G401 (cell line): ENCODE measurements at places on chromosomes 6 and 20. TPM values are rescaled to one million over a fixed set of nuclear protein-coding genes. Genes with fewer than 3 reads are reported as not detected.

DNA sequence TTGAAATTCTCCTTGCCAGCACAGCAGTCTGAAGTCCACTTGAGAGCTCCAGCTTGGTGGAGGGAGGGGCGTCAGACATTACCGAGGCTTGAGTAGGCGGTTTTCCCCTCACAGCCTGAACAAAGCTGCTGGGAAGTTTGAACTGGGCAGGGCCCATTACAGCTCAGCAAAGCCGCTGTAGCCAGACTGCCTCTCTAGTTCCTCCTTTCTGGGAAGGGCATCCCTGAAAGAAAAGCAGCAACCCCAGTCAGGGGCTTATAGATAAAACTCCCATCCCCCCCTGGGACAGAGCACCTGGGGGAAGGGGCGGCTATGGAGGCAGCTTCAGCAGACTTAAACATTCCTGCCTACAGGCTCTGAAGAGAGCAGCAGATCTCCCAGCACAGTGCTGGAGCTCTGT is 325.3 kb downstream of the GJA1 start:
- DNase-seq = no peak

- DNase-seq = no peak
Measured at GRCh38 chr20:11785885-11786507, 131.7 kb upstream of the BTBD3 start.

DNA sequence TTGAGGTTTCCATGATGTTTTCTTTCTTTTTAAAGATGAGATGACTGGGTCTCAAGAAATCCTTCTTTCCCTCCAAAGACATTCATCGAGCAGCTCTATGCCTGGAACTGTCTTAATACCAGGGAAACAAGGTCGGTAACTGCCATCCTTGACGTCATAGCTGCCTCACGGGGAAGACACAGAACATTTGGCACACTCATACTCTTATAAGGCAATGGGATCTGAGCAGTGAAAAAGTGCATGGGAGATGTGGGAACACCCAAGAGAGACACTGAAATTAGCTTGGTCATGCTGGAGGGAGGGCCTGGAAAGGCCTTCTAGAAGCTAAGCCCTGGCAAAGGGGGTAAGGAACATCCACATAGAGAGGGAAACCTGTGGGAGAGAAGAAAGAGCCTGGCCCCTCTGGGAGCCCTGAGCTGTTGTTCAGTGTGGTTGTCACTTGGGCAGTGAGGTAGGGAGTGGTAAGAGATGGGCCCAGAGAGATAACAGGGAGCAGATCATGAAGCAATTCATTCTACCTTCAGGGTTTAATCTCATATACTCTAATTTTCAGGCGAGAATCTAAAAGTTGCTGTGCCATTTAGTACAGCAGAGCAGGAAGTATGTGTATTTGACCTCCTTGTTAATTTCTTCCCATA is 30.8 kb downstream of the CLIC5 start:
- DNase-seq = no peak

The TFAP2B gene
- not detected in 2 replicates for total RNA-seq

The BPI gene
- total RNA-seq = not detected in 2 replicates

The OR10C1 gene
- total RNA-seq = not detected in 2 replicates

The ZBP1 gene
- not detected in 2 replicates for total RNA-seq

The TPD52L1 gene
- total RNA-seq = 248 and 276 TPM in 2 replicates

The C6orf15 gene
- not detected in 2 replicates for total RNA-seq

DNA sequence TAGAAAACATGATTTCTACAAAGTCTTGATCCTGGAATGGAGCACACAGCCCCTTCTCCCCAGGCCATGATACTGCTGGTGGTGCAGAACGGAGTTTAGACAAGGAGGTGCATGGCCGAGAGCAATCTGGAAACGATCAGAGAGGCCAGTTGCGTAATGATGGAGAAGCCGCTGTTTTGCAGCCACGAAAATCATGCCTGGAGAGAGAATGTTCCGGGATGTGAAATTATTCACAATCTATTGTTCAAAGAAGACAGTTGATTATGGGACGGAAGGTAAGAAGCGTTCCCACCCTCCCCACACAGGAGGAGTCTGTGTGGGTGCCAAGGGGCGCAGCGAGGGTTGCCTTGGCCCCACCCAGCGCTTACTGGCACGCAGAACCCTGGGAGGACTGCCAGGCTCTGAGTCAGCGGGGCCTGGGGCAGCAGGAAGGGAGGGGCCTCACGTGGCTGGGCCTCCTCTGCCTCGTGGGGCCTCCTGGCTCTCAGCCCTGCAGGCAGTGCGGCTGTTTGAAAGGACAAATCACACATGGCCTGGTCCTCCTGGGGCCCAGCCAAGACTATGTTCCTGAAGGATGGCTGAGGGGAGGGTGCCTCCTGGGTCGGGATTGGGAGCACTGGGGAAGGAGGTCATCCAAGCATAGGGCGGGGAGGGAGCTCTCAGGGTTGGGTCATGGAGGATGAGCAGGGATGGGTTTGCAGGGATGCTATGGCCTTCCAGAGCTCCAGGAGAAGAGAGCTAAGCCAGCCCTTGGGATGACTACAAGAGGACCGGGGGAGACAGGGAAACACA is 8.7 kb upstream of the AP5S1 start:
- DNase-seq = peak; percentile 98

GRCh38 chr20:2109425-2110210 is 8.0 kb downstream of the STK35 start:
- peak; percentile 33 for DNase-seq

DNA sequence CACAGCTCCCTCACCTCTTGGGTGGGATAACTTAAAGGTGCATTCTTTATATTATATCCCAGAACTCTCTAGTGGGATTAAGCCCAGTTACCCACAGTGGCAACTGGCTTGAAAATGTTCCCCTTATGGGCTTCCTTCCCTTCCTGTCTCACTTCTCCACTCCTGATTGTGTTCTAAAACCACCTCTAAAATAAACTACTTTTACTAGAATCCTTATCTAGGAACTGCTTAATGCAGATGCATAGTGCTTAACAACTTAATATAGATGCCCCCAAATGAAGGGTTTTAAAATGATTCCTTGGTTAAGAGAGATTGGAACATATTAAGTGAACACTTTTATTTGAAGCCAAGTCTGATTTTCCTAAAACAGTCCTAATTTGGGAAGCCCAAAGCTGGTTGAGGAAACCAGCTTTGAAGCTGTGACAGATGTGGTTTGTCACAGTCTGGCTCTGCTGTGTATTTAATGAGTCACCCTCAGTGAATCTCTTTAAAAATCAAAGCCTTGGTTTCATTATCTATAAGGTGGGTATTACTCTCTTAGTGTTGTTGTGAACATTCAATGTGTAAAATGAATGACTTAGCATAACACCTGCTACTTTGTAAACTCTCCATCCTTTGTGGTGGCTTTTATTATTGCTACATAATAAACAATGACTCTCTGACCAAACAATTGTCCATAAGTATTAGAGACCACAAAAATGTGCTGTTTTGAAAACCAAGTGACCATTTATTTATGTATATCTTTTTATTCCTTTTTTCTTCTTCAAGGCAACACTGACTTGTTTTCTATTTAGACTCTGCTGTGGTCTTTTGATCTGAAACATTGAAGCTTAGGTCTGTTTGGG is 24.4 kb downstream of the PLCB1 start:
- no peak for DNase-seq

The SLC2A10 gene
- total RNA-seq = 2.4 and 3.4 TPM in 2 replicates

DNA sequence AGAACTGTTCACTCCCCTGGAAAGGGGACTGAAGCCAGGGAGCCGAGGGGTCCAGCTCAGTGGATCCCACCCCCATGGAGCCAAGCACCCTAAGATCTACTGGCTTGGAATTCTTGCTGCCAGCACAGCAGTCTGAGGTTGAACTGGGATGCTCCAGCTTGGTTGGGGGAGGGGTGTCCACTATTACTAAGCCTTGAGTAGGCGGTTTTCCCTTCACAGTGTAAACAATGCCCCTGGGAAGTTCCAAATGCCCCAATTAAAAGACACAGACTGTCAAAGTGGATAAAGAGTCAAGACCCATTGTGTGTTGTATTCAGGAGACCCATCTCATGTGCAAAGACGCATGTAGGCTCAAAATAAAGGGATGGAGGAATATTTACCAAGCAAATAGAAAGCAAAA is 150.2 kb downstream of the LPA start:
- DNase-seq = no peak

DNA sequence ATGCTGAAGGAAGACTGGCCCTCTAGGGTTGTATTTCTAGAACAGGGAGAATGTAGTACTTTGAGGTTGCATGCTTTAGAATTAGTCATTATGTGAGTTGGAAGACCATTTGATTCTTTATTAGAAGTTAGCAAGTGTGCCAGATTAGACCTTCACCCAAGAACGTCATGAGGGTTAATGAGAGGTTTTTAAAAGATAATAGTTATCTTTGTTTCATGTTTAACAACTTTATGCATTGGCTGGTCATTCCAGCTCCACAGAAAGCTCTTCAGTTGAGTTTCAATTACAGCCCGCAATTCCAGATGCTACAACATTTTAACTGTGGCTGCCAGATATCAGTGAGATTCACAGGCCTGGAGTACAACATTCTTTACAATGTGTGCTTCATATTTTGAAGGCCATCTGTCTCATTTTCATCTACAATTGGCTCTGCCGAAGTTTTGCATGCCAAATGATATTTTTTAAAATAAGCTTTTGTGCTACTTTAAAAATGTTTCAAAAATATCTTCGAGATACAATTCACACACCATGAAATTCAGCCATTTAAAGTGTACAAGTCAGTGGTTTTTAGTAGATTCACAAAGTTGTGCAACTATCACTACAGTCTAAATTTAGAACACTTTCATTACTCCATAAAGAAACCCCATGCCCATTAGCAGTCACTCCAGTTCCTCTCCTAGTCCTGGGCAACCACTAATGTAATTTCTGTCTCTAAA is 61.1 kb upstream of the FBXO30 start:
- DNase-seq = no peak

The FILIP1 gene
- not detected in 2 replicates for total RNA-seq

- DNase-seq = no peak
Measured at GRCh38 chr6:139378882-139379341, 4.5 kb upstream of the CITED2 start.

The CALHM5 gene
- total RNA-seq = under 0.01 TPM in 2 replicates

The TCF21 gene
- not detected in 2 replicates for total RNA-seq

DNA sequence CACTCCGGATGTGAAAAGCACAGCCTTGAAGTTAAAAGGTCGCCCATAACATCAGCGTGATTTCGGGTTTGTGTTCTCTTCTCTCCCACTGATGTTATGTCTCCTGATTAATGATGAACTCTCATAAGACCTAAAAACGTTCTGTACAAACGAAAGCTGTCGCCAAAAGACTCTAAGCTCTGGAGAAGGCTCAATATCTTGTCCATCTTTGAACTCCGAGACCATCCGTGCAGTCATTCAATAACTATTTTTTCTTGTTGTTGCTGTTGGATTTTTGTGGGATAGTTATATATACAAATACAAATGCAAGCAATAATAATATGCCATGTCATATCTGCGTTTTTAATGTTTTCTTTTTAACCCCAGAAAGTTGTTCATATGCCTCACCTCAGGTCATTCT is 291.8 kb upstream of the MARCKS start:
- no peak for DNase-seq

The IL17F gene
- total RNA-seq = not detected in 2 replicates

GRCh38 chr20:49422161-49422560 is 60.3 kb downstream of the KCNB1 start:
- DNase-seq = no peak

DNA sequence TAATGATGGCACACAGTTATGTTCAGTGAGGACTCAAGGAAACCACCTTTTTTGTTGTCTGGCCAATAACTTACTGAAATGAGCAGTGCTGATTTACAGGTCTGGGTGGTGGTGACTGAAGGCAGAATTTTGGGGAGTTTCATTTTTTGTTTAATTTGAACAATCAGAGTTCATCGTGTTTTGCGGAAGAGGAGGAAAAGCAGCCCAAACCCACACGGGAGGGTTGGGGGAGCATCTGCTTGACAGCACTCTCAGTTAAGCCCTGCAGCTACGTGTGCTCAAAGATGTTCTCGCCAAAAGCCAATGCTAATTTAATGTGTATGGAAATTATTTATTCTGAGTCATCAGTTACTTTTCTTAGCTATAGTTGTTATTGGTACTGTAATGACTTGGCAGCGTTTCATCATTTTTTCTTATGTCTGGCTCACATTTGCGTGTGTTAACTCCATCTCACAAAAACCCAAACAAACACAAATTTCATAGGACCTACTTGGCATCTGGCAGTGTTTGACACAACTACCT is 89.2 kb downstream of the UST start:
- DNase-seq = no peak

The CLIC5 gene
- not detected in 2 replicates for total RNA-seq

- DNase-seq = no peak
Measured at GRCh38 chr6:568954-569523, 87.9 kb downstream of the HUS1B start.

DNA sequence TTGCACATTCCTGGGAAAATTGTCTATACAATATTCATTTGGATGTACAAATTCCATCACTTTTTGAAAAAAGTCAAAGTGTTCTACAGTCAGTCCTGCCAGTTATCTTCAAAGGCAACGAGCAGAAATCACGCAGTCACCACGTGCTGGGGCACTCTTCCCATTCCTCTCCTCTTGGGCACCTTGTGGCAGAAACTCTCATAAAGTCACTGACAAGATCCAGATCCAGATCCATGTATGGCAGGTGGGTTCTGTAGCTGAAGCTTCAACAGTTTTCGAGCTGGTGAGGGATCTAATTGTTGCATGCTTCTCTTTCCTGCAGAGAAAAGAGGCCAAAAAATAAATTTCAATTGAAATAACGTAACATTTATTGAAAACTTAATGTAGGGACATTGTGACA is 6.7 kb upstream of the NDRG3 start:
- DNase-seq = no peak

- no peak for DNase-seq
Measured at GRCh38 chr20:58756450-58756775, 63.8 kb downstream of the NPEPL1 start.

DNA sequence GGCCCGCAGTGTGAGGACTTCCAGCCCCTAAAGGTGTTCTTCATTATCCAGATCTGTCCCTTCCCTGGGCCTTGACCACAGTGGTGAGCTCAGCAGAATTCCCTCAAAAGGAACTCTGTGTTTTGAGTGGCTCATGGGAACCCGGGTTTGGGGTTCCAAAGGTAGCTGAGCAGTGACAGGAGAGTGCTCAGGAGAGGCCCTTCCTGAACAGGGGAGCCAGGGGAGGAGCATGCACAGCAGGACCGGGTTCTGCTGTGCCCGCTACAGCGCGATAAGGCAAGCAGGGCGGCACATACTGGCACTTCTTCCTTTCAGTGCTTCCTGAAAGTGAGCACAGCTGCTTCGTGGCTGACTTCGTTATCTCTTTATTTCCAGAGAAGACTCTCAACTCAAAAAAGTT is 88.3 kb downstream of the SSR1 start:
- DNase-seq = no peak

GRCh38 chr6:95614094-95614493 is 36.8 kb downstream of the MANEA start:
- DNase-seq = no peak

The SLC26A8 gene
- total RNA-seq = not detected in 2 replicates

GRCh38 chr6:143007646-143008045 is 53.0 kb upstream of the AIG1 start:
- DNase-seq = no peak

DNA sequence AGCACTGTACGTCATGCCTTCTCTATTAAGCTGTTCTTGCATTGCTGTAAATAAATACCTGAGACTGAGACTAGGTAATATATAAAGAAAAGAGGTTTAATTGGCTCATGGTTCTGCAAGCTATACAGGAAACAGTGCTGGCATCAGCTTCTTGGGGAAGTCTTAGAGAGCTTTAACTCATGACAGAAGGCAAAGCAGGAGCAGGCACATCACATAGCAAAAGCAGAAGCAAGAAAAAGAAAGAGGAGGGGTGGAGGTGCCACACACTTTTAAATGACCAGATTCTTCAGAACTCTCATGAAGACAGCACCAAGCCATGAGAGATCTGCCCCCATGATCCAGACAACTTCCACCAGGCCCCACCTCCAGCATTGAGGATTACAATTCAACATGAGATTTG is 30.1 kb downstream of the CYB5R4 start:
- DNase-seq = no peak

GRCh38 chr6:107509506-107509905 is 19.6 kb downstream of the SOBP start:
- no peak for DNase-seq
